NCI-H1694 treated with DMSO at 0.1 percent for 48 hours (cell line): ENCODE measurements at places on chromosomes 11 and 22.

- no peak for DNase-seq
These were observed 190.9 kb downstream of the CADM1 start for GRCh38 chr11:115313224-115313838.

DNA sequence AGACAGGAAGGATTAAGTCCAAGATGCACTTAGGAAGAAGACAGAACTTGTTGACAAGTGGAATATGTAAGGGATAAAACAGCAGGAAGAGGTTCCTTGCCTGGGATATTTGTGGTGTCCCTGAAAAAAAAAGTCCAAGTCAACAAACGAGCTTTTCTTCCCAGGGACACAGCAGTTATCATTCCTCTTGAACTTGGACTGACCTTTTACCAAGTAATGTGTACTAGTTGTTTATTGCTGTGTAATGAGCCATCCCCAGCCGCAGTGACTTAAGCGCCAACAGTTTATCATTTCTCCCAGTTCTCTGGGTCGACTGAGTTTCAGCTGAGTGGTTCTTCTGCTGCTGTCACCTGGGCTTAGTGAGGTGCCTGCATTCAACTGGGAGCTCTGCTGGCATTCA lies 37.0 kb downstream of the KREMEN1 start:
- no peak for DNase-seq

GRCh38 chr11:10908215-10908951 lies 50.5 kb upstream of the ZBED5 start:
- DNase-seq: no peak

DNA sequence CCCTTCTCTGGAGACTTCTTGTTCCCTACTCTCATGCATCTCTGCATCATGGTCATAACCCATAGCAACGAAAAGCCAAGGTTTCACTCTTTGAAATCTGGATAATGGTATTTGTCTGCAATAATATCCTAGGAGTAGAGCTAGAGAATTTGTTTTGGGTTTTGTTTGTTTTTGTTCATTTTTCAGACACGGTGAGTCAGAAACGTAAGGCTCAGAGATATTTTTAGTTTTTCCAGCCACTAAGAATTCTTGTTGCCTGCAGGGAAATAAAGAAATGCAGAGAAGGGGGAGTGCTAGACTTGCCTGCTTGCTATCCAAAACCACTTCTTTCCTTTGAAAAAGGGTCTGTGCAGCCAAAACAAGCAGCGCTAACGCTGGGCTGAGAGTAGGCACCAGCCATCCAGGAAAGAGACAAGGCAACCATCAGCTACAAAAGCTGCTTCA lies 26.0 kb downstream of the POU2AF3 start:
- DNase-seq: no peak

DNA sequence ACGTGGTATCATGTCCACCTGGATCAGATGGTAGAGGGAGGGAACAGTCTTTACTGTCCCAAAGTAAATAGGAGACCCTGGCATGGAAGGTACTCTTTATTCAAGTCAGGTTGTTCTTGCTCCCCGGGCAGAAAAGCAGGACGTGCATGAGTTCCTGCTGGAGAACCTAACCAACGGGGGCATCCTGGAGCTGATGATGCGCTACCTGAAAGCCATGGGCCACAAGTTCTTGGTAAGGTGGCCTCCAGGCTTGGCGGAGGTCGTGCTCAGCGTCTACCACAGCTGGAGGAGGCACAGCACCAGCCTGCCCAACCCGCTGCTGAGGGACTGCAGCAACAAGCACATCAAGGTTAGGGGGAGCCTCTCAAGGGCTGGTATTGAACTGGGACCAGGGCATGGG lies 48.7 kb downstream of the CABIN1 start:
- no peak for DNase-seq

- DNase-seq: no peak
These were observed 23.9 kb downstream of the NEFH start for GRCh38 chr22:29503811-29504372.

- no peak for DNase-seq
These were observed 9.3 kb downstream of the IL10RA start for GRCh38 chr11:117995472-117995871.

GRCh38 chr22:23098230-23098705 lies 27.9 kb downstream of the GNAZ start:
- no peak for DNase-seq

DNA sequence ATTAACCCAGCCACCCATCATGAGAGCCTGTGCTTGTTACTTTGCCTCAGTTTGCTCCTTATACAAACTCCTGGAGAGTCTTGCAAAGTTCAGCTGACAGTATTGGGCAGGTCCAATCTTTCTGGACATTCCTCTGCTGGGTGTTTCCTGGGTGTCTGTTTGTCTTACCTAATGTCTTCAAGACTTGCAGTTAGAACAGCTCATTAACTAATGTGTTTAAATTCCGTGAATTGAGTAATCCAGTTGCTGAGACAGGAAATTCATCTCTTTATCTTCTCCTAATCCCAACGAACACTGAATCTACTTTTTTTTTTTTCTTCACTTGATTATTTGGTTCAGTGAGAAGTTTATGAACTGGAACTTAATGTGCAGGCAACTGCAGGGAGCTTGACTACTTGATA lies 20.6 kb downstream of the BCO2 start:
- no peak for DNase-seq

DNA sequence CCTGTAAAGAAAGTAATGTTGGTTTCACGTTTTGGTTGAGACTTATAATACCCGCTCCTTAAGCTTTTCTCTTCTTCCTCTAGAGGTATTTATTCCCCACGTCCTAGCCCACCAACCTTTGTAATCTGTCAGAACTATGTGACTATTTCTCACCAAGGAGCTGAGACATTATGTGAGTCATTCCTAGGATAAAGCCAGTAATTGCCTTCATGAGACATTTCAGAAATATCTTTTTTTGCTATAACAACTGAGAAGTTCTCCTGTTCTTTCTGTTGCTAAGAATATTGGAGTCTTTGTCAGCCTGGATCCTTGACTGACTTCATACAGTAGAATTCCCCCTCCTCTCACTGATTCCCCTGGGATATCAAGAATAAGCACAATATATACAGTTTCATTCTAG lies 1497.0 kb upstream of the TENM4 start:
- no peak for DNase-seq

DNA sequence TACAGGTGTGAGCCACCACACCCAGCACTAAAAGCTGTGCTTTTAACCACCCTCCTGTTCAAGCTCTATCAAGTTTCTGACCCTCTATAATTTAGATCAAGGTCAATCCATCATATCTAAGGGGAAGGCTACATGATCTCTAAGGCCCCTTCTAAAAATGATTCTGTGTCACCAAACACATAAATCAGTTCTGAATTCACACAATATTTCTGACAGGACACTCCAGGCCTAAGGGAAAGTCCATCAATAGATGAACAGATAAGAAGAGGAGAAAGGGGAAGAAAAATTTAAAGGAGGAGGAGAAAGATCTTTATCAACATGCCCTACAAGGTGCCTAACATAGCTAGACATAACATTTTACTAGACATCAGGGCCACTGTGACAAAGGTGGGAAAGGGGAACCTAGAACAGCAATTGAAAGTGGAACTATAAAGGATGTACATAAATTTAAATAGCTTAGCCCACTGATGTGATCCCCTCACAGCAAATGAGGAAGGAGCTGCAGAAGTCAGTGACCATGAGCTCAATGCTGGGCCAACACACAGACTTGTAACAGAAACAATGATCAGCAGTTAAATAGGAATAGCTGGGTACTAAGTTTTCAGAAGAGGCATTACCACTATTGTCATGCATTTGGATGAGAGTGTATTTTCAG lies 4.7 kb downstream of the PRCP start:
- DNase-seq: no peak

- no peak for DNase-seq
These were observed 33.6 kb downstream of the YAP1 start for GRCh38 chr11:102143867-102144266.

DNA sequence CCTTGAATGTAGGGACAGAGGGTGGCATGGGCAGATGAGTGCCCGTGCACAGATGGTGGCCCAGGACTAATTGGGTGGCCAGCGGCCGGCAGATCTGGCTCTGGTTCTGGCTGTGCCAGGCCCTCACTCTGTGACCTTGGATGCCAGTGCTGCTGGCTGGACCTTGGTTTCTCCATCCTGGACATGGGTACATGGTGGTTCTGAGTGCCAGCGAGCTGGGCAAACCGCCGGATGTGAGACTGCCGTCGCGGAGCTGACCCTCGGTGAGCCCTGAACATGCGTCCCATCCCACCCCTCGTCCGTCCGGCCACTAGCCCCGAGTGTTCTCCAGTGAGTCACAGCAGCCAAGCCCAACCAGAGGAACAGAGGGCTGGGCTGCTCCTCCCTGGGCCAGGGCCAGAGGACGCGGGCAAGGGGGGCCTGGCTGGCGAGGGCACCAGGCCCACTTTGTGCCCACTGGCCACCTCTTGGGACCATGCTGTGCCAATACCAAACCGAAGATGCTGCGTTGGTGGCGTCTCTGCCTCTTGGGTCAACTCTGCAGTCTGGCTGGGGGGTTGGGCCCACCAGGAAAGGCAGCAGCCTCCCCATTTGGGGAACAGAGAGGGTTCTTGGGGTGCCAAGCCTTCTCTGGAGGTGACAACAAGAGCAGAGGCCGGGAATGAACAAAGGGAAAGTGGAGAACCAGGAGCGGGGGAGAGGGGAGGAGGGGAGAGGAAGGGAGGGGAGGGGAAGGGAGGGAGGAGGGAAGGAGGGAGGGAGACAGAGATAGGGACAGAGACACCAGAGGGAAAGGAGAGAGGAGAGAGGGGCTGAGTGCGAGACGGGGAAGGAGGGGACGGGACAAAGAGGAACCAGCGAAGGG lies 10.7 kb downstream of the LSP1 start:
- DNase-seq: no peak

GRCh38 chr22:20207277-20208025 lies 56.6 kb upstream of the CCDC188 start:
- DNase-seq: no peak

DNA sequence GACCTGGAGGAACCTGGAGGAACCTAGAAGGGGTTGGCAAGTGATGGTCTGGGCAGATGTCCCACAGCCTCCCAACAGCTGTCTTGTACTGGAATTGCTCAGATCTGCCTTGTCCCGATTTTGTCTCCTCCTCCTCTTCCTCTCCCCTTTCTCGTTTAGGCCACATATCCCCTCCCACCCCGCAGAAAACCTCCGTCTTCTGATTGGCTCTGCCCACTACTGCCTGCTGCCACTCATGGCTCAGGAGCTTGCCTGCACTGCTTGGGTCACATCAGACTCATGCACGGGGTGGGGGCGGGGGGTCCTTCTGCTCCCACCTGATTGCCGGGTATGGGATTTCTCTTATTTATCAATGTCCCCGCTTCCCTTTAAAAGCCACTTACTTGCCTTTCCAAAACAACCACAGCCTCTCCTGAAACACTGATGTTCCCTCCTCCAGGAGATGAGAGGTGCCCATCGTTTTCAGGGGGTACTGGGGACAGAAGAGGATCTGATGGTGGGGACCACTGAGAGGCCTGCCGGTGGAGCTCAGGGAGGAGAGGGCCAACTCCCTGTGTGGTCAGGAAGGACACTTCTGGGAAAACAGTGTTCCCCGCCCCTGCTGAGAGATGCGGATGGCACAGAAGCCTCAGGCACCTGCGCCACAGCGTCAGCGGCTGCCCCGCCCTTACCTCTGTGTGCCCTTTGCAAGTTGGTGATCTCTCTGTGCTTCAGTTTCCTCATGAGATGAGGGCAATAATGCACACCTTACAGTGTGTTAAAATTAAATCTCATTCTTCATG lies 14.7 kb downstream of the TOM1 start:
- no peak for DNase-seq

DNA sequence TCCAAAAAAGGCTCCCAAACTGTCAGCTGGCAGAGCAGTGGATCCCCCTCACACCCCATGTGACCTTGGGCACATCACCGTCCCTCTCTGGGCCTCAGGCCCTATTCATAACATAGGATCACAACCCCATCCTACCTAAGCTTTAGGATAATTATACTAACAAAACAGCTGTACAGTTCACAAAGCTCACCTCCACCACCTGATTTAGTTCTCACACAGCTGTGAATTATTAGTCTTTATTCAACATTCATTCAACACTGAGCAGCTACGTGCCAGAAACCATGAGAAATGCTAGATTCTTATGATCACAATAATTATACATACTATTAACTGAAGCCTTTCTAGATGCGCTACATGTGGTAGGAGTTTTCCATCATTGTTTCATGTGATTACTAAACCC lies 9.5 kb downstream of the WNT11 start:
- DNase-seq: no peak

- no peak for DNase-seq
These were observed at the start of gene INPPL1 for GRCh38 chr11:72224564-72225410. Gene INPPL1, plus strand, starts transcription at chr11:72224767. Its CDS starts 218 bp downstream, at chr11:72224985.

DNA sequence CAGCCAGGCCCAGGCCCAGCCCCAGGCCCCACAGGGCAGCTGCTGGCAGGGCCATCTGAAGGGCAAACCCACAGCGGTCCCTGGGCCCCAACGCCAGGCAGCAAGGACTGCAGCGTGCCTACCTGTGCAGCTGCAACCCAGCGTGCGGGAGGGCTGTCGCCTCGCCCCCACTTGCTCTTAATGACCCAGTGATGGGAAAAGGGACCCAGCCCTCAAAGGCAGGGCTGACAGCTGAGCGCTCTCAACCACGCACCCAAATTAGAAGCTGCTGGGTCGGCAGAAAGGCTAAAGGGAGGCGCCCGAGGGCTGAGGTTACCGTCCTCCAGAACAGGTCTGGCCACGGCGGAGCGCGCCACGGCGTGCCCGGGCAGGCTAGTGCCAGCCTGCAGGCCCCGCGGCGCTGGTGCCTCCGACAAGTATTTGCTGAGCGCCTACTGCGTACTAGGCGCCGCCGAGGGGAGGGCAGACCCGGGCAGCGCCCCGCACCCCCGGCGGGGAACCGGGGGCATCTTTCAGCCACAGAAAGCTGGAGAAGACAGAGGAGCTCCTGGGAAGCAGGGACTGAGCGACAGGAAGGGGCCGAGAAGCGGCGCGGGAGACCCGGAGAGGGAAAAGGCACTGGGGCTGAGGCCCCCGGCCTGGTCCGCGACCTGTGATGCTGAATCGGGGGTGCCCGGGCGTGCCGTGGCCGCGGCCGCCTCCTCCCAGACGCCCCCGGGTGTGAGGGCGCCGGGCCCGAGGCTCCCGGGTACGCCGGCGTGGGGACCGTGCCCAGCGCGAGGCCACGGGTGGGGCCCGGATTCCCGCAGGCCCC lies 773 bp downstream of the HRAS start:
- no peak for DNase-seq

DNA sequence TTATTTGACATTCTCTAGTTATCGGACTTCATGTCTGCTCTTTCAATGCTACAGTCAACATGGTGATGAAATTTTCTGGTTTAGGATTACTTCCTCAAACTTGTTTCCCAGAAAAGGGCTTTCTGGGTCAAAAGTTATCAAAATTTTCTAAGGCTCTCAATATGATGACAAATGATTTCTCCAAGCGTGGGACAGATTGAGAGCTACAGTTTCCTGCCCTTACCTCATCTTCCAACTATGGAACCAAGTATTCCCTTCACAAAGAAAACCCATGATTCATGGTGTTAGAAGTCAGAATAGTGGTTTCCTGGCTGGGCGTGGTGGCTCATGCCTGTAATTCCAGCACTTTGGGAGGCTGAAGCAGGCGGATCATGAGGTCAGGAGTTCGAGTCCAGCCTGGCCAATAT lies 17.8 kb downstream of the MYO18B start:
- no peak for DNase-seq
